ENCODE measurements at places on chromosomes 2 and 18.

- no peak for DNase-seq
Observed at GRCh38 chr2:27494284-27494943, 586 bp downstream of the FNDC4 start.

- no peak for DNase-seq
Observed at GRCh38 chr2:69711971-69712370, 30.0 kb upstream of the ANXA4 start.

GRCh38 chr2:32990556-32990955 is 43.8 kb downstream of the LTBP1 start:
- no peak for DNase-seq

GRCh38 chr2:102788885-102789260 is 27.0 kb downstream of the TMEM182 start:
- no peak for DNase-seq

DNA sequence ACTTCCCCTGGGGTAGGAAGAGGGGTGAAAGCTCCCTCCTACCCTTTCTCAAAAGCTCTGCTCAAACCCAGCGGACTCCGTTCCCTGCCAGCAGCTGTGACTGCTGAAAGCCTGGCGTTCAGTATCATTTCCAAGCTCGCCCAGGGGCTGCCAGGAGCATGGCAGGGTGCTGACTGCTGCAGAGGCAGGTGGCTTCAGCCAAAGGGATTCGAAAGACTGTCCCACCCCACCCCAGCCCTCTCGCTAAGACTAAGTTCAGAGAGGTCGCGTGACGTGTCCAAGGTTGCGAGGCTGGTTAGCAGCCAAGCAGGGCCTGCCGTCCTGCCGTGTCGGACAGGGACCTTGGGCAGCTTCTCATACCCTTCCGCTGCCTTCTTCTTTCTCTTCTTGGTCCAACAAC is 72.3 kb upstream of the RAB12 start:
- DNase-seq, result no peak

DNA sequence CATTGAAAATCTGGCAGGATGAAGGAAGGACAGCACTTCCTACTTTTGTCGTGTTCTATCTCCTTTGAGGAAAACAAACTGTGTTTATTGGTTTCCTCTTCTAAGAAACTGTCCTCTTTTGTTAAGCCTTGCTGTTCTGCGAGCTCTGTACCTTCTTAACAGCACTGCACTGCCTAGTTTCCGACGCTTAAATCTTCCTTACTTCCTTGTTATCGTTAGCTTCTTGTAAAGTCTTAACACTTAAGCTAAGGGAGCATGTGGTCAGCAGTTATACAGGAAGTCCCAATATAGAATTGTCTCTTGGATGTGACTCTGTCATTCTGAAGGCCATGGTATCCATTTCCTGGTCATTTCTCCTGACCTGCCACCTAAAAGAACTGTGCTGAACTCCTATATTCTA is 552.8 kb upstream of the NRP2 start:
- no peak for DNase-seq

GRCh38 chr18:8999872-9000271 is 102.6 kb upstream of the NDUFV2 start:
- no peak for DNase-seq

DNA sequence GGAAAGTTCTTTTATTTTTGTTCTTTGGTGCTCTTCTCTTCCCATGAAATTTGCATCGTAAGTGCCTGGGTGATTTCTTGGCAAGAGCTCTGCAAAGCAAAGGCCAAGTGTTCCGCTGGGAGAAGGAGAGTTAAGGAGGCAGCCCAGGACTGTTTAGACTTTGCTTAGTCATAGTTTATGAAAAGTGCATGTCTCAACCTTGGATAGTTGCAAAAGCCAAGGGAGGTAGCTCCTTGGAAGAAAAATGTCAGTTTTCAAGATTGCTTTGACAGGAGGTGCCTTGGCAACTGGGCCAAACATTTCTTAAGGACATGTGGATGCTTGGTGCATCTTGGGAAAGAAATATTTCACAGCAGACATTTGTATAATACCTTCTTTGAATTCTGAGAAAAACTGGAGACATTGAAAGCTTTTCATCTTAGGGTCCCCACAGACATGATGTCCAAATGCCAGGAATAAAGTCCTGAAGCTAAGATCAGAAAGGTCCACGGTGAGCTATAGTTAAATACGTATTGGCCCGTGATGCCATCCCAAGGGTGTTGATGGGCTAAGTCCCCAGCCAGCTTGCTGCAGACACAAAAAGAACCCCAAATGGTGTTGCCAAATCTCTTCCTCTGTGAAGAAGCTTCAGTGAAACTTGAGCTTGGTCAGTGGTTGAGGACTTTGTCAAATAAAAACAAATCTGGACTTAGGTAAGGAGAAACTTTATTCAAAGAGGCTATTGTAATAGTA is 96.3 kb upstream of the THUMPD2 start:
- DNase-seq, result peak; percentile 5

DNA sequence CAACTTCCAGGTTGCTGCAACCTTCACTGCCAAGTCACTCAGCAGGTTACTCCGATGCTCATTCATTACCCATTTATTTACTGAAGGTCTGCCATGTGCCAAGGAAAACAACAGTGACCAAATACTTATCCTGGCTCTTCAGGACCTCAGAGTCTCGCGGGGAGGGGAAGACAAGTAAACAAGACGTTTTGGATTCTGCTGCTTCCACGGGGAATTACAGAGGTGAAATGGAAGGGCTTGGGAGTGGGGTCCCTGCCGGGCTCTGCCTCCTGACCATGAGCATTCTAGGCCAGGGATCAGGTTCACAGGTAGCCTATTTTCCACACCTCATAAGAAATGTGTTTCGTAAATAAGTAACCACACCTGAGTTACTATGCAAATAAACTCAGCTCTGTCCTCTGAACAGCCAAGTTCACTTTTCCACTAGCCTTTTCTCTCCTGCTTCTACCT is 68.1 kb downstream of the CLHC1 start:
- no peak for DNase-seq

GRCh38 chr2:17858064-17858463 is 20.4 kb upstream of the KCNS3 start:
- no peak for DNase-seq

- no peak for DNase-seq
Observed at GRCh38 chr2:171430516-171431410, 3.0 kb downstream of the METTL8 start.

GRCh38 chr18:1253827-1254226 is 349.2 kb downstream of the ADCYAP1 start:
- DNase-seq, result no peak

DNA sequence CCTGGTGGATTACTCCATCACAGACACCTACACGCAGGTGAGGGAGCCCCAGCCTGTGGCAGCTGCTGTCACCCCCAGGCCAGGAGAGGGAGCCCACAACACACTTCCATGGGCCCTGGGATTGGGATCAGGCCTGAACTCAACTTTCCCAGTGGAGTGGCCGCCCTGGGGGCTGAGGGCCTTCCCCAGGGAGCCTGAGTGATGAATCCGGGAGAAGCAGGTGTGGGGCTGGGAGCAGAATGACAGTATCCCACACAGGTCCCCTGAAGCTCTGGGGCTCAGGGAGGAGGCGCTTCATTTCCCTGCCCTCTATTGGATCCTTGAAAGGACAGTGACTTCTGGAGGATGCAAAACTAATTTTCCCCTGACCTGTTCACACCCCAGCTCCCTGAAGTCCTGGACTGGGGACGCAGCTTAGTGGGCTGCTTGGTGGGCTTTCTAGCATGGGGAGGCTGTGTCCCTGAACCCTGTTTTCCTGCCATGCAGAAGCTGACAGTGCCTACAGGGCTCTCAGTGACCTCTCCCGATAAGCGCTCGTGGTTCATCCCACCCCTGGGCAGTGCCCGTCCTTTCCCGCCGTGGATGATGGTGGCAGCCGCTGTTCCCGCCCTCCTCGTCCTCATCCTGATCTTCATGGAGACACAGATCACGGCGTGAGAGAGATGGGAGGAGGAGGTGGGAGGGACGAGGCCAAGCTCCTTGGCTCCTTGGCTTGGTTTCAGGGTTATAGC is 11.0 kb downstream of the SLC4A3 start:
- DNase-seq, result no peak

GRCh38 chr2:16328521-16329190 is 337.0 kb downstream of the CYRIA start:
- no peak for DNase-seq

DNA sequence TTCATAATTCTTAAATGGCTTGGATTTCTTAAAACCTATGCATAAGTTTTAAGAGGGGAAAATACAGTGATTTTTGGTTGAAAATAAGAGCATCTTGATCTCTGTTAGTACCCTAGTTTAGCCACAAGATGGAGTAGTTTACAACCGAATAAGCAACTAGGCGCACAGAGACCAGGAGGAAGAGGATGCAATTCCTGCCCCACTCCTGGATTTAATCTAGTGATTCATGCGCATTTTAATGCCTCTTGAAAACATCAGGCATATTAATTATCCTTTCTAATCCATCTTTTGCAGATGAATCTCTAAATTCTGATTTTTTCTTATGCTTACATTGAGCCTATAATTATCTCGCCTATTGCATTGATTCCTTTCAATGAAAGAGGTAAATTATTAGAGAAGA is 76.7 kb downstream of the MRPS9 start:
- no peak for DNase-seq

- no peak for DNase-seq
Observed at GRCh38 chr2:42921147-42921520, 128.8 kb upstream of the HAAO start.

GRCh38 chr18:56109757-56110156 is 521.8 kb upstream of the TCF4 start:
- DNase-seq, result no peak

GRCh38 chr2:191319186-191319585 is 74.0 kb downstream of the MYO1B start:
- DNase-seq, result no peak

GRCh38 chr2:28129955-28130695 is 239.6 kb downstream of the BABAM2 start:
- DNase-seq, result no peak

GRCh38 chr2:83757329-83757728 is 701.8 kb downstream of the SUCLG1 start:
- DNase-seq, result no peak

GRCh38 chr2:218569038-218569431 is 396 bp downstream of the CNOT9 start:
- DNase-seq, result peak; percentile 40

GRCh38 chr2:161128885-161129284 is 31.3 kb upstream of the TANK start:
- DNase-seq, result no peak

DNA sequence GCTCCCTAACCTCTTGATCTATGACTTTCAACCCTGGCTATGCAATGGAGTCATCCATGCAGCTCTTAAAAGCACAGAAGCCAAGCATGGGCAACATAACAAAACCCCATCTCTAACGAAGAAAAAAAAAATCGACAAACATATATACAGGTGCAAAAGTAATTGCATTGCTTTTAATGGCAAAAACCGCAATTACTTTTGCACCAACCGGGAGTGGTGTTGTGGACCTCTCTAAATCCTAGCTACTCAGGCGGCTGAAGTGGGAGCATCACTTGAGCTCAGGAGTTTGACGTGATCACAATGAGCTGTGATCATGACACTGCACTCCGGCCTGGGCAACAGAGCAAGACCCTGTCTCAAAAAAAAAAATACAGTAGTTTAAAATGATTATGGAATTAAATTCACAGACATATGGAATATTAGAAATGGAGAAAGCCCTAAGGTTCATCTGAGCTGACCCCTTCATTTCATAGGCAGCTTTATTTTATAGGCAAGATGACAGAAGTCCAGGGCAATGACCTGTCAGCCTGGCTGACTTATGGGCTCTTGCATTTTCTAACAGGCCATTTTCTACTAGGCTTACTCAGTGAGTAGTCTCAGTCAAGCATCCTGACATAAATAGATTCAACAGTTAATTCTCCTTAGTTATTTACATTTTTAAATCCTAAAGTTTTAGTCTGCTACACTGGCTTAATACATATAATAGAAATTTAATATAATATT is 183.8 kb downstream of the ANKRD44 start:
- DNase-seq, result no peak

DNA sequence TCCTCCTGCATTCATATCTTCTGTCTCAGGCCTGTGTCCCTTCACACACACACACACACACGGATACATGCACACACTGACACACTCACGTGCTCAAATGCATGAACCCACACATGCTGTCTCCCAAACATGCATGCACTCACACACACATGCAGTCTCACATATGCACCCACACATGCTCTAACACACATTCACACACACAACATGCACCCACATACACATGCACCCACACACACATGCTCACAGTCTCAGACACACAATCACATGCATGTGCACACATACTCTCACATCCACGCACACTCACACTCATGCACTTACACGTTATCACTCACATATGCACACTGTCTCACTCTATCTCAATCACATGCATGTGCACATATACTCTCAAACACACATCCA is 1.9 kb upstream of the CD226 start:
- DNase-seq, result no peak

GRCh38 chr2:229873123-229873581 is 48.7 kb downstream of the TRIP12 start:
- DNase-seq, result no peak

DNA sequence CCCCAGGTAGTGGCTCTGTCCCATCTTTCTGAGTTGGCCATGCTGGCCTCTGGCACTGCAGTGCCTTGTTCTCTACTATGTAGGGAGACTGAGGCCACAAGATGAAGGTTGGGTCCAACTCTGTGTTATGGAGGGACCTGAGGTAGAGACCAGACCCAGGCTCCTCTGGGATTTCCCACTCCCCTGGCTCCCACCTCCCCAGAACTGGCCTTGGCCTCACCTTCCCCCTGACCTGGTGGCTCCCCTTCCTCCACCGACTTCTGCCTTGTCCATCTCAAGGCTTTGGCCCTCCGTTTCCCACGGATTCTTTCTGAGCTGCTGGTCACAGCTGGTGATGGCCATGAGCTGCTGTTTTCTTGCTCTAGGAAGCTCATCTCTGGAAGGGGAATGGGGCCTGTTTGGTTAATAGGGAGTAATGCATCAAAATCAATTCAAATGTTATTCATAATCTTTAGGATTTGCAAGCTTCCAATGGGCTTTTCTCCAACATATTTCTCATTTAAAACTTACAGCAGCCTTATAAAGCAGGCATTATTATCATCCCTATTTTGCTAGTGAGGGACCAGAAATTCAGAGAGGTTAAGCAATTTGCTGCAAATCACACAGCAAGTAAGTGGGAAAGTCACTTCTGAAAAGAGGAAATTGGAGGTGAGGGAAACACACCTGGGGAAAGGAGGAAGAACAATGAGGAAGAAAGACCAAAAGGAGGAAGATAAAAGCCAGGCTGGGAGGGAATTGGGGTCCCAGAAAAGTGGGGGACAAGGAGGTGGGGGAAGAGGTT is 887 bp downstream of the PRKAG3 start:
- DNase-seq, result no peak

- no peak for DNase-seq
Observed at GRCh38 chr18:75775121-75775520, 347.6 kb upstream of the SMIM21 start.
